Activated naive CD4-positive, alpha-beta T cell treated with Interleukin-2 at 50 U/mL for 16 hours (primary cell): ENCODE measurements at places on chromosomes 2 and 18.

DNA sequence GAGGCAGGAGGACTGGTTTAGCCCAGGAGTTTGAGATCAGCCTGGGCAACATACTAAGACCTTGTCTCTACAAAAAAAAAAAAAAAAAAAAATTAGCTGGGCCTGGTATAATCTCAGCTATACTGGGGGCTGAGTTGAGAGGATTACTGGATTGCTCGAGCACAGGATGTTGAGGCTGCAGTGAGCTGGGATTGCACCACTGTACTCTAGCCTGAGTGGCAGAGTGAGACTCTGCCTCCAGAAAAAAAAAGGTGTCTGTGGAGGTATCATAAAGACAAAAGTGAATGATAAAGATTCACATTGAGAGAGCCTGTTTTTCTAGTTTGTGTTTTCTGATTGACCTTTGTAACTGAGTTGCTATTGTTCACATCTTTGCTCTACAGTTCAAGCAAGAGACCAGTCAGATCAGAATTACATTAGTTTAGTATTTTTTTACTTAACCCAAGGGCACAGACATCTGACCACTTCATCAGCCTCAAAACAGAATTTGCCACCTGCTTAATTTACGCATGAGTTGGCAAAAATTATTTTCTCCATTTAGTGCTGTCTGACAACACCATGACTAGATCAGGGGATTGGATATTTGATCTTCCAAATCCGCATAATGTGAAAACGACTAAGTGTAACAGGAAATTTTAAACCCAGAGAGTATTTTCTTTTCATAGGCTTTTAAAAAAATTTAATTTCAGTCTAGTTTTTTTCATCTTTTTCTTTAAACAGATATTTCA is 271.0 kb downstream of the TGIF1 start:
- DNase-seq, result no peak

DNA sequence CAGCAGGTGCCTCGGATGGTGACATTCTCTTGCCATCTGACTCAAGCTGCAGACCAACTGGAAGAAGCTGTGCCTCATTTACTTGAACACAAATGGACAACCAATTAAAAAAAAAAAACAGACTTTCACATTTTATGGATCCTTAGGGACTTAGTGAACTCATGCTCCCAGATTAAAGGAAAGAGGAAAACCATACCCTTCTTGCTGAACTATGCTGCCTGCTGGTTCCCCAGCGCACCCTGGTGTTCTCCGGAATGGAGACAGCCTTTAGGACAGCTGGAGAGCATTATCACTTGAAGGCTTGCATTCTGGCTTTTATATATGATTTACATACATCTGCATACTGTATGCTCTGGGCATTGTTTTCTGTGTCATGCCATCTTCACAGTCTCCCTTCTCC is 370.7 kb downstream of the SLC4A3 start:
- no peak for DNase-seq

DNA sequence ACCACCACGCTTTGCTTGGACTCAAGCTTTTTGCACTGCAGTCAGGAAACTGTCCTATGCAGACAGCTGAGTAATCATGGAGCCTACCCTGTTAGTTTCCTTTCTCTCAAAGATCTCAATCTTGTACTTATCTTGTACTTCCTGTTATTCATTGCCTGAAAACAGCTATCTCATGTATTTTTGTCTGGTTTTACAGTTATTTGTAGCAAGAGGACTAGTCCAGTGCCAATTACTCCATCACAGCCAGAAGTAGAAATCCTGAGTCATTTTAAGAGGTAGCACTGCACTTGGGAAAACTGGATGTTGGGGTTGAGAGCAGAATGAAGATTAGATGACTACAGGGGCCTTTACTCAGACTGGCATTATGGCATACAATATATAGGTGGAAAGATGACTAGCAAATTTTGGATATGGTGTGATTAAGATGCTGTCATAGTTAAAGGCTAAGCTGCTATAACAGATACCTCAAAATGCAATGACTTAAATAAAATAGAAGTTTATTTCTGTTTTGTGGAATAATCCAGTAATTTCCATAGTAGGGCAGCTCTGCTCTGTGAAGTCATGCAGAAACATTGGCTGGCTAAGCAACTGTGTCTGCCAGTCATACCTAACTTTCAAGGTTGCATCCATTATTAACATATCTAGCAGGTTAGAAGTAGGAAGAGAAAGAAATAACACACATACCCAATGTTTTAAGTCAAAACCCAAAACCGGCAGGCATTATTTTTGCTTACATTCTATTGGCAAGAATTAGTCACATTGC is 21.1 kb upstream of the CHMP3 start:
- DNase-seq, result no peak

DNA sequence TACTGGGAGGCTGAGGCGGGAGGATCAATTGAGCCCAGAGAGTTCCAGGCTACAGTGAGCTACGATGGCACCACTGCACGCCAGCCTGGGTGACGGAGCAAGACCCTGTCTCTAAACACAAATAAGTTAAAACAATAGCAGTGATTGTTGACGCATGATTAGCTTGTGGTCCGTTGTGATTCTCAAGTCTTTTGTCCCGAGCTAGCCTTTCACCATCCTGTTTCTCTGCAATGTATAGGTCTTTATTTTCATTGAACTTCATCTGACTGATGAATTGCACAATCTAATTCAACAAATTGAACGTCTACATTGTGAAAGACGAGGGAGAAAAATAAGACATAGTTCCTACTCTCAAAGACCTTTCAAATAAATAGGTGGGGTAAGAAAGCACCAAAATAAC is 8.8 kb upstream of the FZD7 start:
- DNase-seq, result no peak

- no peak for DNase-seq
These were observed 294.9 kb upstream of the STON1 start for GRCh38 chr2:48235076-48235475.

DNA sequence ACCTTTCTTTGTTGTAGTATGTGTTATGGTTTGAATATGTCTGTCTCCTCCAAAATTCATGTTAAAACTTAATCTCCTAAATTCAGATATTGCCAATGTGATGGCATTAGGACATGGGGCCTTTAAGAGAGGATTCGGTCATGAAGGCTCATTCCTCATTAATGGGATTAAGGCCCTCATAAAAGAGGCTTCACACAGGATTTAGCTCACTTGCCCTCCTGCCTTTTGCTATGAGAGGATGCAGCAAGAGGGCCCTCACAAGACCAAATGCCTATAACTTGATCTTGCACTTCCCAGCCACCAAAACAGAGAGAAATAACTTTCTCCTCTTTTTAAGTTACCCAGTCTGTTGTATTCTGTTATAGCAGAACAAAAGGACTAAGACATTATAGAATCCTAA is 19.7 kb downstream of the ZBTB14 start:
- no peak for DNase-seq

- no peak for DNase-seq
These were observed 10.9 kb upstream of the EIF2AK2 start for GRCh38 chr2:37167636-37168180.

GRCh38 chr2:45259547-45260160 is 250.4 kb upstream of the SIX2 start:
- DNase-seq, result no peak

- no peak for DNase-seq
These were observed 84.1 kb downstream of the CAPN13 start for GRCh38 chr2:30722936-30723725.

GRCh38 chr2:136246086-136246669 is 128.2 kb upstream of the CXCR4 start:
- DNase-seq, result no peak

DNA sequence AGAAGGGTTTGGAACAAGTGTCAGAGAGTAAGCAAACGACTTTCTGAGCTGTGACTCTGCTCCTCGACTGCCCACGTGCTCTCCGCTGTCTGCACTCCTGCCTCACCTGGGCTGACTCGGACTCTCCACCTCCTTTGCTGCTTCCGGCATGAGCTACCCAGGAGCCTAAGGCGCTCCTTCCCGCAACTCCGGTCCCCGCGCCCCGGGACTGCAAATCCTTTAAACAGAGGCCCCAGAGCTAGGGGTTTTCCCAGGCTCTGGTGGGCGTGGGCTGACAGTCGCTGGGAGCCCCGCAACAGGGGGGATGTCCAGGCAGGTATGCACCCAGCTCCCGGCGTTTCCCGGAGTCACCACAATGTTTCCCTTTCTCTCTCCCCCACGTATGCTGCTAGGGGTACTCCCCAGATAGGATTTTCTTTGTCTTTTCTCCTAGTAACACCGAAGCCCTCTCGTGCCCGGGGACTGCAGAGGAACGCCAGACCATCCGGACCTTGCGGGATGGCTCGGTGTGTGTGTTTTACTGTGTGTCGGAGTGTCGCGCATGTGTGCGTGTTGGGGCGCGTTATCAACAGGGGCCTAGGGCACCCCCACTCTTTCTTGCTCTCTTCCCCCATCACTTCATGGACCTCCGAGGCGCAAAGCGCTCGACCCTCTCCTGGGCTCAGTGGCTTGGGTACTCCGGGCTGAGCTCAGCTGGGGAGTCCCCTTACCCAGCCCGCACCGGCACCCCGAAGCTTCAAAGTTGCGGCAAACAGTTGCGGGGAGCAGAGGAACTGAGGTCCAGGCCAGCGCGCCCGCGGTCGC is 691 bp upstream of the THSD7B start:
- DNase-seq, result no peak

- DNase-seq, result no peak
These were observed 483.3 kb downstream of the PLCL1 start for GRCh38 chr2:198287706-198288105.

GRCh38 chr2:17258861-17259260 is 259.4 kb downstream of the RAD51AP2 start:
- no peak for DNase-seq

DNA sequence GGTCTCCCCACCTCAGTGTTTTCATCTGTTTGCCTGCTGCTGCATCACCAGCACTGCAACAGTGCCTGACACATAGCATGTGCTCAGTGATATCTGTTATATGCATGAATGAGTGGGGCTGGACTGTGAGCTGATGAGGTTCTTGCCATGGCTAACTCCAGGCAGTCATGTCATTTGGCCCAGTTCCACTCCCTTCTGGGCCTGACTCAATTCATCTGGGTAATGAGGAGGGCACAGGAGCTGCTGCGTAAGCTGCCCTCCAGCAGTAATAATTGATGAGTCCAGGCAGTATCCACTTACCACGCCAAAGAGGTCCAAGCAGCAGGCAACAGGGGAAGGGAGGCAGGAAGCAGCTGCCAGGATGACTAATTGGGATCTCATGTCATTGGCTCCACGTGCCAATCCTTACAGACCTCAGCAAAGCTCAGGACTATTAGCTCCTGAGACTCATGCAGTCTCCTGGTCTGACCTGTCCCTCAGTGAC is 34.1 kb upstream of the MAT2A start:
- DNase-seq, result no peak

- DNase-seq, result no peak
These were observed 856 bp downstream of the TIA1 start for GRCh38 chr2:70247364-70248180.

GRCh38 chr2:99279969-99280695 is 20.9 kb downstream of the LYG1 start:
- no peak for DNase-seq

- DNase-seq, result no peak
These were observed 249.3 kb downstream of the ZNF385B start for GRCh38 chr2:179612108-179612507.

DNA sequence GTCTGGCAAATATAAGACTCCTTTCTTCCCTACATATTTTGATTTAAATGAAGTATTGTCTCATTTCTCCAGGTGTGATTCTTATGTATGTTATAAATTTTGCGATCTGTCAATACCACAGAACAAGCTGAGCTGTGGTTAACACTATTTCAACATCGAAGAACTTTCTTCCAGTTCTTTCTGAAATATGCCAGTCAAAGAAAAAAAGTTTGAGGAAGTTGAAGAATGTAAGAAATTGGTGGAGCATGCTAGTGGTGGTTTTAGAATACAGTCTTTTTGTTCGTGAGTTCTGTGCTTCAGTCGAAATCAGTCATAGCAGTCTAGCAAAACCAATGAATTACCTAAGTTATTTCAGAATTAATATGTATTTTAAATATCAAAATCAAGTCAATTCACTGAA is 8.6 kb upstream of the COBLL1 start:
- DNase-seq, result no peak
